ENCODE measurements at places on chromosomes 3 and 15.

DNA sequence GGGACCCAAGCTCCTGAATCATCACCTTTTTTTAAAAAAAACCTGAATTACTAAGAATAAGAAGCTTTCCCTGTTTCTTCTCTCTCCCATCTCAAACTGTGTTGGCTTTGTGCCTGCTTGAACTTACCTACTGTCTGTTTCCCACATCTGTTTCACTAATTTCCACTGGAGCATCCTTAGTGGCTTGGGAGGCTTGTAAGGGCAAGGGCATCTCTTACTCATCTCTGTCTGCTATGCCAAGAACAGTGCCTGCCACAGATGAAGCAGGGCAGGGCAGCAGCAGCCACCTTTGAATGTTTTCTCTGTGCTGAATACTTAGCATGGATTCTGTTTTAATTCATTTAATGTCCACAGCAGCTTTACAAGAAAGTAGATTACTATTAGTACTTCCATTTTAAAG, 42.3 kb downstream of the SNRK start:
- no peak for DNase-seq

- no peak for DNase-seq
Measured at GRCh38 chr3:123104550-123104949, 37.7 kb downstream of the PDIA5 start.

- no peak for DNase-seq
Measured at GRCh38 chr3:44954962-44955361, 21.0 kb downstream of the ZDHHC3 start.

- peak; percentile 61 for DNase-seq
Measured at GRCh38 chr3:47780741-47781684, 680 bp downstream of the SMARCC1 start.

GRCh38 chr3:152241142-152242017, 27.3 kb upstream of the MBNL1 start:
- DNase-seq = no peak

- no peak for DNase-seq
Measured at GRCh38 chr3:24245056-24245455, 249.6 kb downstream of the THRB start.

- DNase-seq = no peak
Measured at GRCh38 chr15:64152507-64153387, 1.2 kb downstream of the SNX22 start.

DNA sequence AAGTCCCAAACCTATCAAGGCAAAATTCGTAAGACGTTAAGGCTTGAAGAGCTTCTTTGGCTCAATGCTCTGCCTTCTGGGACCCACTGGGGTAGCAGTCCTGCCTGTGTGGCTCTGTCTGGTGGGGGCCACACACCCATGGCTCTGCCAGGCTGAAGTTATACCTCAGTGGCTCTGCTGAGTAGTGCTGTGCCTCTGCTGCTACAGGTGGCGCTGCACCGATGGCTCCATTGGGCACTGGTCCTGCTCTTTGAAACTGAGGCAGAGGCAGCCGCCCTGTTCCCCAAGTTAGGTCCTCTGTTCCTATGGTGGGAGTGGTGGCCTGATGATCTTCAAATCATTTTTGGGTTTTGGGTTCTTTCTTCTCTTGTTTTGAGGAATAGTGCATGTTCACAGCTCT, 68.0 kb upstream of the AP4E1 start:
- no peak for DNase-seq

DNA sequence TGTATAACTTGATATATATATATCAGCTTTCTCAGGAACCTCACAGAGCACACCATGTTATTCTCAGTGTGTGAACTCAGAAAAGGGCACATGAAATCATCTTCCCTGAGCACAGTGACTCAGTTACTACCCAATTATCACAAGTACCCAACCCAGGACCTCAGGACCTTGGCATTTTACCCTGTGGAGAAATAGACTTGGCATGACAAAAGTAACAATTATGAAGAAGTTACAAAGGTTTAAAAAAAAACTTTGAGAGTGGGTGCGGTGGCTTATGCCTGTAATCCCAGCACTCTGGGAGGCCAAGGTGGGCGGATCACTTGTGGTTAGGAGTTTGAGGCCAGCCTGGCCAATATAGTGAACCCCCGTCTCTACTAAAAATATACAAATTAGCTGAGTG, 52.4 kb downstream of the ONECUT1 start:
- DNase-seq = no peak

DNA sequence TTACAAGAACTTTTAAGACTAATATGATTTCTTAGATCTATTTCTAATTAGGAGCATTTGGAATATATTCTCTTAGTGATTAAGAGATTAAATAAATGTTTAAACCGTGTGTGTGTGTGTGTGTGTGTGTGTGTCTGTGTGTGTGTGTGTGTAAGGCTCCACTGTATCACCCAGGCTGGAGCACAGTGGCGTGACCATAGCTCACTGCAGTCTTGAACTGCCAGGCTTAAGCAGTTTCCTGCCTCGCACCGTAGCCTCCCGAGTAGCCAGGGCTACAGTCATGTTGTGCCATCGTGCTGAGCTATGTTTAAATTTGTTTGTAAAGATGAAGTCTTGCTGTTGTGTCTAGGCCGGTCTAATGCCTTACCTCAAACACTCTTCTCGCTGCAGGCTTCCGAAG, 109.4 kb downstream of the KLHL25 start:
- DNase-seq = no peak

- DNase-seq = no peak
Measured at GRCh38 chr15:29409890-29410289, 140.3 kb upstream of the NSMCE3 start.

DNA sequence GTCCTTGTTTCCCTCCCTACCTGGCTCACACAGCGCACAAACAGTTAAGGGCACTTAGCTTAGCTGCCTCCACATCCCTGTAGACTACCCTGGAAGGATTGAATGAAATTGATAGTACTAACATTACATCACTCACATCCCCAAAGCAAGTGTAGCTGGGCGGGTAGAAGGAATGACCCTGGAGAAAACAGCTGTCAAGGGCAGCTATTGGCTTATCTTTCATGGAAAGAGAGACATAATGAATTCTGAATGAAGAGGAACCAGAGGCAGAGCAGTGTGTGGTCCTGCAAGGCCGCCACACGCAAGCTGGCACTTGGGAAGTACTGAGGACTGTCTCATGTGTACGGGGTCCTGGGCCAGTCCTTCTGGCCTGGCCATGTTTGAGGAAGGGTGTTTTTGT, 369.6 kb upstream of the RGMA start:
- no peak for DNase-seq

DNA sequence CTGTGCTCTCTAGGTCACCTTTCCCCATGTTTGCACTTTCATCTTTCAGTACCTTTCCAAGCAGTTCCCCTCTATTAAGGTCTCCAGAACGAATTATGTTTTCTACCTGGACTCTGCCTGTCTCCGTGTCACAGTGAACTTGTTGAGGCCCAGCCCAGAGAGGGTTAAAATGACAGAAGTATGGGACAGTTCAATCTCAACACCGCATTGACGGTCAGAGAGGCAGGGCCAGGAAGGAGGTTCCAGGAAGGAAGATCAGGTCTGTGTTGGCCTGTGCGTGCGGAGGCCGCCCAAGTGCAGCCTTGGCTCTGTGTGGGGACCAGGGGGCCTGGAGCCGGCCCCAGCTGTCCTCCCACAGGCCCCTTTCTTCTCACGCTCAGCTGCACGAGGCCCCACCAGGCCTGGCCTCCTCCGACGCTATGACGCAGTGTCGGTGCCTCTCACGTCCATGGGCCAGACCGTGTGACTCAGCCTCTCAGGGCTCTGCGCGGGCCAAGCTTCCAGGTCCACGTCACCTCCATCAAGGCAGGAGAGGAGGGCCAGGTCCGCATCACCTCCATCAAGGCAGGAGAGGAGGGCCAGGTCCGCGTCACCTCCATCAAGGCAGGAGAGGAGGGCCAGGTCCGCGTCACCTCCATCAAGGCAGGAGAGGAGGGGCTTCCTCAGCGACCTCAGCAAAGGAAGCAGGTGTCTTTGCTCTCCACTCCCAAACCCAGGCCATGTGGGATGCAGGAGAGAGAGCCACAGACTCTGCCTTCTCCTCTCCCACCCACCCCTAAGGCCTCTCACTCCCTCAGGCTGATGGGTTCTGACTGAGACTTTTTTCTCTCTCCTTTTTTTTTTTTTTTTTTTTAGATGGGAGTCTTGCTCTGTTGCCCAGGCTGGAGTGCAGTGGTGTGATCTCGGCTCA, 83.1 kb downstream of the CPN2 start:
- DNase-seq = no peak

- DNase-seq = no peak
Measured at GRCh38 chr3:154428286-154429206, 1.4 kb downstream of the GPR149 start.

DNA sequence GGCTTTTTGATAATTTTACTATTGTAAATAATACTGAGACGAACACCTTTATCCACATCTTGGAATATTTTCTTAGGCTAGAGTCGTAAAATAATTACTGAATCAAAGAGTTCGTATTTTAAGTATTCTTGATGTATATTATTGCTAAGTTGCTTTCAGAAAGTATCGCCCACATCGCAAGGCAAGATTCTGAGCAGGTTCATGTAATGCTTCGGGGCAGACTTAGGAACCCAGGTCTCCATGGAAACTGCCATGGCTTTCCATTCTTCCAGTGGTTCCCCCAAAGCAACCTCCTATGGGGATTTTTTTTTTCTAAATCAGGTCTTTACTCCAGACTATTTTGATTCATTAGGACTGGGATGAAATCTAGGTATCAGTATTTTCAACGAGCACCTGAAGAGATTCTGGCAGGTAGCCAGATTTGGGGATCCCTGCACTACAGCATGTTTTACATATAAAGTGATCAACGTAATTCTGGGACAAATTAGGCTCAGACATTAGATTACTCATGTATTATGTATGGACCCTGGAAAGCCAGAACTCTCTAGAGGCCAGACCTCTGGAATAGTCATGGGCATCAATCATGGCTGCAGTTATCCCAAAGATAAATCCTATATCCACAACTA, 86.5 kb downstream of the B3GNT5 start:
- DNase-seq = no peak

GRCh38 chr3:146166826-146167225, 5.8 kb upstream of the PLOD2 start:
- no peak for DNase-seq

- peak; percentile 5 for DNase-seq
Measured at GRCh38 chr3:111392894-111393398, 149.1 kb upstream of the CD96 start.

DNA sequence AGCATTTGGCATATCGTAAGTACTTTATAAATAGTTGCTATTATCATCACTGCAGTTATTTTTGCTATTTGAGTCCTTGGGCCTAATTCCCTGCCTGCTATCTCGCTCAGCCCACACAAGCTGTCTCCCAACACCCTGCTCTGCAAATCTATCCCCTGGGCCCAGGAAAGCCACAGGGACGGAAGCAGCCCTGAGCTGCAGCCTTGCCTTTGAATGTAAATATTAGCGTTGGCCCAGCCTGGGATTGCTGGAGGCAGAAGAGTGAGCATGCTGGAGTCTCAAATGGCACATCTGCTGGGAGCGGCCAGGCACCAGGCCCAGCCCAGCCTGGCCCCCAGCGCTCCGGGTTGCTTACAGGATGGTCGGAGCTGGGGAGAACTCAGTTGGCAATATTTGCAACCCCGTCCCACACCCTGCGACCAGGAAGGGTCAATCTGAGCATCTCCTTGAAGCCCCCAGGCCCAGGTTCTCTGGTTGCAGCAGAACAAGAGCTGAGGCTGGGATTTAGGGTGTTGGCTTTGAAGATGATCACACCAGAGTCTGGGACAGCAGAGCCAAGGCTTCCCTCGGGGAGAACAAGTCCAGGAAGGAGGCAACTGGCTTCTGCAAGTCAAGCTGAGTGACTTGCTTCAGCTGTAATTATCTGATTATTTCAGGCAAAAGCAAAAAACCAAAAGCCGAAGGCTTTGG, 529.6 kb downstream of the SHQ1 start:
- DNase-seq = no peak

- no peak for DNase-seq
Measured at GRCh38 chr3:160931474-160931873, 173.7 kb downstream of the B3GALNT1 start.

DNA sequence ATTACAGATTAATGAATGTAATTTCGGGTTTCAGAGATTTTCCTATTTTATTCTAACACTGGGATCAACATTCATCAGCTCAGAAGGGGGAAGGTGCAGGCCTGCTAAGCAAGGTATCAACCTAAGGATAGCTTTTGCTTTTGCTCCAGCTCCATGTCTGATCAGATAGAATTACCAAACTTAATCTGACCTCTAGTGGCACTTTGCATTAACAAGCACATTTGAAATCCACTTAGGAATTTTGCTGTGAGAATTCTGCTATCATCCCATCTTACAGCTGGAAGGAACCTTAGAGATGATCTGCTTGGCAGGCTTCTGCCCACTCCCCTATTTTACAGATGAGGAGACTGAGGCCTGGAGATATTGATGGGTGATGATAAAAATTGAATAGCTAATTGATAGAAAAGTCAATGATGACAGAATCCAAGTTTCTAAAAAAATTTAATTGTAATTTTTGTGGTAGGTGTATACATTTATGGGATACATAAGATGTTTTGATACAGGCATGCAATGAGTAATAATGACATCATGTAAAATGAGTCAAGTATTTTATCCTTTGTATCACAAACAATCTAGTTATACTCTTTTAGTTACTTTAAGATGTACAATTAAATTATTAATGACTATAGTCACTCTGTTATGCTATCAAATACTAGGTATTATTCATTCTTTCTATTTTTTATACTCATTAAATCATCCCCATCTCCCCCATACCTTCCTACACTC, 209.2 kb upstream of the ZPLD1 start:
- DNase-seq = no peak

GRCh38 chr3:57059411-57059810, 1.1 kb upstream of the SPATA12 start:
- no peak for DNase-seq

- DNase-seq = no peak
Measured at GRCh38 chr3:183212565-183212964, 40.5 kb upstream of the B3GNT5 start.

GRCh38 chr15:80769153-80769828, 9.9 kb upstream of the CEMIP start:
- DNase-seq = no peak
